HT1080 (cell line): ENCODE measurements at places on chromosomes 11 and 22.

DNA sequence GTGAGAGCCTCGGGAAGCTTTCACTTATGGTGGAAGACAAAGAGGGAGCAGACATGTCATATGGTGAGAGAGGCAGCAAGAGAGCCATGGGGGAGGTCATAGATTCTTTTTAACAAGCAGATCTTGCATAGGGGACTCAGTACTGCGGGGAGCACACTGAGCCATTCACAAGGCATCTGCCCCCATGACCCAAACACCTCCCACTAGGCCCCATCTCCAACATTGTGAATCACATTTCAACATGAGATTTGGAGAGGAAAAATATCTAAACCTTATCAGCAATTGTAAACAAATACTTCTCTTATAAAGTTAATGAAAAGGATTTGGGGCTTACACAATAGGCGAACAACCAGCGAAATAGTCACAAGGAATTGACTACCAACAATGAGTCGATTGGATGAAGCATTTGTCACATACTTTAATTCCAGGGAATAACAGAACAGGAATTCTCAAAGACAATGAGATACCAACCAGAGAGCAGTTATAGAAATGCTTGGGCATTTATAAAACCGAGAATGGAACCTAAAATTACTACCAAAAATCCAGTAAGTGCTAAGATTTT, 7.3 kb downstream of the DDI1 start:
- no peak for DNase-seq

- no peak for DNase-seq
Observed at GRCh38 chr11:72418834-72419560, 15.3 kb downstream of the CLPB start.

DNA sequence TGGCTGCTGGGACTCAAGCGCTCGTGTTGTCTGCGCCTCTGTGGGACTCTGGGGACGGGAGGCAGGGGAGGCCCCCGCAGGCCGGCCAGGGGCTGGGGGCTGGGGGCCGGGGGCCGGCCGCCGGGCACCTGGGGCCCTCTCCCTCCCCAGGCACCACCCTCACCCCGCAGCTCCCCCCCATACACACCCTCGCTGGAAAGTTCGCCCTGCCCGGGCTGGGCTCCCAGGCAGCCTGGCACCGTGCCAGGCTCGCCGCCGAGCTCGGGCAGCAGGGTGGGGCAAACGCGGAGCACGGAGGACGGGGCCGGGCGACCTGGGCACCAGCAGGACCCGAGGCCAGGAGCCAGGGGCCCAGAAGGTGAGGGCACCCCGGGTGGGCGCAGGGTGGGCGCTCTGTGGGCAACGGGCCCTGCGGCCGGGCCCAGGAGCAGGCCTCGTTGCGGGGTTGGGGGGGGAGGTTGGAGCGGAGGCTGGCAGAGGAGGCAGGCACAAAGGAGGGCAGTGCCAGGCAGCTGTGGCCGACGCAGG, 76.7 kb upstream of the WNT7B start:
- DNase-seq = peak; percentile 59

DNA sequence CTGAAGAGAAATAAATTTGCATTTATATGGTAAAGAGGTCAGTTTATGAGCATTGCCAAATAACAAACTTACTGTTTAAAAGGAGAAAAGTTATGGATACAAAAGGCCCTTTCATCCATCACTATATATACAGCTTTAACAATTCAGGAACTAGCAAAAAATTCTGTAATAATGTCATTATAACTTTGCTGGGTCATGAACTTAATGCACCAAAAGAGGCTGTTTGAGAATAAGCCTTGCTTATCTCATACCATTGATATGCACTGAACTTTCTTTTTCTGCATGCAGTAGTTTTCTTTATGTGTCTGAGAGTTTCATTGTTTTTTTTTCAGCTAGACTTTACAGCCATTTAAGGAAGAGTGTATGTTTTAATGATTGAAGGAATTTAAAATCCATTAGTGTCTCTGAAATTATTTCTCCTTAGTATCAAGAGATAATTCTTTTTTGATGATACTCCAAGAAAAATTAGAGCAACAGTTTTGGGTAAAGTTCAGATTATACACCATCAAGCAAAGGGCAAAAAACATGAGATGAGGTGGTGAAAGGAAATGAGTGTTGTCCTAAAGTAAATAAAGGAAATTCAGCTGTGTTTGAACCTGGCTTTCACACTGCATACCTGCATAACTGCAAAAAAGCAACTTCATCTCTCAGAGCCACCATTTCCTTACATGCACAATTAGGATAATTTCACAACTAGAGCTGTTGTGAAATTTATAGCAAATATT, 188.2 kb upstream of the ANO3 start:
- peak; percentile 27 for DNase-seq

GRCh38 chr22:33519071-33519973, 401.0 kb downstream of the LARGE1 start:
- DNase-seq = peak; percentile 37

DNA sequence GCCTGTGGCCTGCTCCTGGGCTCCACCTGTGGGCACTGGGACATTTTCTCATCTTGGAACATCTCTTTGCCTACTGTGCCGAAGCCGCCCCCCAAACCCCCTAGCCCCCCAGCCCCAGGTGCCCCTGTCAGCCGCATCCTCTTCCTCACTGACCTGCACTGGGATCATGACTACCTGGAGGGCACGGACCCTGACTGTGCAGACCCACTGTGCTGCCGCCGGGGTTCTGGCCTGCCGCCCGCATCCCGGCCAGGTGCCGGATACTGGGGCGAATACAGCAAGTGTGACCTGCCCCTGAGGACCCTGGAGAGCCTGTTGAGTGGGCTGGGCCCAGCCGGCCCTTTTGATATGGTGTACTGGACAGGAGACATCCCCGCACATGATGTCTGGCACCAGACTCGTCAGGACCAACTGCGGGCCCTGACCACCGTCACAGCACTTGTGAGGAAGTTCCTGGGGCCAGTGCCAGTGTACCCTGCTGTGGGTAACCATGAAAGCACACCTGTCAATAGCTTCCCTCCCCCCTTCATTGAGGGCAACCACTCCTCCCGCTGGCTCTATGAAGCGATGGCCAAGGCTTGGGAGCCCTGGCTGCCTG, 1.4 kb downstream of the SMPD1 start:
- no peak for DNase-seq

DNA sequence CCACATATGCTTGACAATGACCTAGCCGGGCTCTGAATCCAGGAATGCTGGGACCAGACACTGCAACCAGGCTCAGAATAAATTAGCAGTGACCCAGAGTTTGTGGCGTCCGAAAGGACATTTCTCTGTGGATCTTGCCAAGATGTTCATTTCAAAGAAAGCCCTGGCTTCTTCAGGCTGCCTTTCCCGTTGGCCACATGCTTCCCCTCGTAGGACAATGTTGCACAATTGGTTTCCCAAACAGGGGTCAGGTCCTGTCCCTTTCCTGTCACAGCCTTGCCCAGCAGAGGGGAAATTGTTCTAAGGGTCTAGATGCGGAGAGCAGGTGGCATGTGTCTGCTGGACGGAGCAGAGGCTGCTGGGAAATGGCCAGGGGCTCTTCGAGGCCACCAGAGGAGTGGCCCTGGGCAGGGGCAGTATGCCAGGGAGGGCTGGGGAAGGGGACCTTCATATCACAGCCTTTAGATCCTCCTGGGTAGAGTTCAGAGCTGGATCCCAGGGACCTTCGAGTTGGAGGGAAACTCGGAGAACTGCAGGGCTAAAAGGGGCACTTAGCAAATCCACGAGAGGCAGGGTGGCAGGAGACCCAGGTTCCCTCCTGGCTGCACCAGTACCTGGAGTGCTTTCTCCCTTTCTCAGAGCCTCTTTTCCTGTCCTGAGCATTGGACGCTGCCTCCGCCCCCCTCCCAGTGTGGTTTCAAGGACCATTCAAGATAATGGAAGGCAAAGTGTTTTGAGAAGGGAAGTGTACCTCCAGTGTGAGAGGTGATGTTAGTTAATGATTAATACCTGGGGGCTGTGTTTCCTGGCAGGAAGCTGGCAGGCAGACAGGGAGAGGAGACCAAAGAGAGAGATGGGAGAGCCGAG, 42.3 kb downstream of the C11orf96 start:
- no peak for DNase-seq

- DNase-seq = no peak
Observed at GRCh38 chr11:33945481-33946268, 53.8 kb upstream of the LMO2 start.

- DNase-seq = no peak
Observed at GRCh38 chr22:29377979-29378378, 10.4 kb downstream of the AP1B1 start.

DNA sequence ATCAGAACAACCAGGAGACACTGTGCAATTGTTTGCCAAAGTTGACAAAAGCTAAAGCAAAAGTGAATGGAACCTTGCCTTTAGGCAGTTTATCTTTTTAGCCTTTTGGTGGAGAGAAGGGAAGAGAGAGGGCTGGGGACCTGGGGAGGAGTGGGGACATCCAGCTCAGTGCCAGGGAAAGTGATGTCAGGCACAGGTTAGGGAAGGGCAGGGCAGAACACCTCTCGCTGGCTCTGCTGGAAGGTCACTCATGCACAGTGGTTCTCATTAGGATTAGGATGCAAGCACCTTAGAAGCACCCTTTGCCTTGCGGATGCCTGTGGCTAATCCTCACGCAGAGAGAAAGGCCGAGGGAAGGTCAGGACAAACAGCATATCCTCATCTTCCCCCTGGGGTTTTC, 14.3 kb upstream of the LINC01488 start:
- no peak for DNase-seq

DNA sequence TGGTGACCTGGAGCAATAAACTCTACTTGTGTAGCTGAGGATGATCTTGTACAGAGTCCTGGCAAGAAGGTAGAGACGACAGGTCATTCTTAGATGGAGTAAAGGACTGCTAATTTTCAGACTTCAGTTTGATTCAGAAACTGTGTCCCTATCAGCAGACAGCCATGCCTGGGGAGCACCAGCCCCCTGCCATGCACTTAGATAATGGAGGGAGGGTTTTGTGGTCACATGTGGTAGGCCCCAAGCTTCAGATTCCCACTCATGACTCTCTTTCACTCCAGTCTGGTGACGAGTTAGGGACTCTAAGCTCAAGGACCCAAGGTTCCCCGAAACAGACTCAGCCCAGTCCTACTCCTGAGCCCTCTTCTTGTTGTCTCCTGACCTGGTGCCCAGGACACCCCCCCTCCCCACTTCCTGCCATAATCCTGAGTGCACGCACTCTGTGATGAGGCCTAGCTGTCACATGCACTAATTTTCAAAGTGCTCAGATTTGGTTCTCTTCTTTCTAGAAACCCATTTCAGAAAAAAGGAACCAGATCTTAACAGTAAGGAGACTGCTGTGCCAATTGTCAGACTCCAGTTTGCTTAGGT, 10.2 kb upstream of the AMPD3 start:
- DNase-seq = no peak

DNA sequence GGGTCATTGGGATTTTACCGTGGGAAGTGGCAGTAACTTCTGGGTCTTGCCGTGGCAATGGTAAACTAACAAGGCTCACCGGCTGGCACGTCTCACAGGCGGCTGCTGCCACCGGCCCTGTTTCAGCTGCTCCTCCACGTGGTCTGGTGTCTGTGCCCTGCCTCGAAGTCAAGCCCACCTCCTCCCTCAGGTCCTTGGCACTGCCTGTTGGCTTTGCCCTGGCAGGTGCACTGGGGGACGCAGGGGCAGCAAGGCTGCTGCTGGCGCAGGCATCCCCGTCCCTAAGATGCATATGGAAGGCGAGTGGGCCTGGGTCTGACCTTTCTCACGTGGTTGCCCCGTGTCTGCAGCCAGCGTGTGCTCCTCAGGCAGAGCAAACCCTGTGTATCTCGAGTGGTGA, 783.6 kb downstream of the BRD1 start:
- DNase-seq = no peak

DNA sequence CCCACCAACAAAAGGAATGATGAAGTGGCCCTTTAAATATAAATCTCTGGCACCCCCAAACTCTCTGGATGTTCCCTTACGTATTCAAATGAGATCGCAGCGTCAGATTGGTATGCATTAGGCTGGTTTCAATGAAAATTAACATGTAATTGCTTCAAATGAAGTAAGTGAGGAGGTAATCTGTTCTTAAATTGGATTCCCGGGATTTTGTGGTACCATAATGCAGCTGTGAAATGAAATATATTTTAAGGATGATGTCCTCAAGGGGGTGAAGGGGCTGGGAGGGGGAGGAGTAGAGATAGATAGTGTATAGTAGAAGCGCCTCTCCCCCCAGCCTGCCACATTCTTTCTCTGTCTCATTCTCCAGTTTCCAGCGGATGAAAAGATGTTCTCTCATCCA, 748.2 kb downstream of the NTM start:
- no peak for DNase-seq

DNA sequence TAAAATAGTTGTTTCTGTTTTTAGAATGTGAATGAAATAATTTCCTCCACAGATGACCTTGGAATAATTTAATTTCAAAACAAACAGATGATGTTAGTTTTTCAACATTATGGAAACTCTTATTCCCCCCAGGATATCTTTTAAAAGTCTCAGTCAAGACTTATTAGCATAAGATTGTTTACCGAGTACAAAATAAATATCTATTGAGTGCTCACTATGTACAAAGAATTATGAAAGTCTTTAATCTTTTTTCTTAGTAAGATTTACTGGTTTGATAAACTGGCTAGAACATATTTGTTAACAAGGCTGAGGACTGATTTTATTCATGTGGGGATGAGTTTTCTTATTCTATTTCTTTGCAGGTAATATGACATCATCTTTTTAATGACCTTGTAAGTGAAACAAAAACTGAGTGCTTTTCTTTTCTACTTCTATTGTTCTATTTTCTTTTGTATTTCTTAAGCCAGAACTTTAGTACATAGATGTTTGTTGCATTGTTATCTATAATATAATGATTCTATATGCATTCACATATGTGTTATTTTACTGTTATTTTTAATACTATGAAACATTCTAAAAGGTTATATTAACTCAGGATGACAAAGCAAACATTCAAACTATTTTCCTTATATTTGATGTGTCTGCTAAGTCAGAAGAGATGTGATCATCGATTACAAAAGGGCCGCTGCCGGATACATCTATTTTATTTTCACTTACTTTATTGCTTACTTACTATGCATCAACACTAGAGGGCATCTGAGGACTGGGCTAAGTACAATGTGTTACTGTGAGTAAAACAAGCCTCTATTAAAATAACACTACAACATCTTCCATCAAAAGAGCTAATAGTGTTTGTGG, 111.0 kb upstream of the ARHGAP42 start:
- DNase-seq = peak; percentile 46

DNA sequence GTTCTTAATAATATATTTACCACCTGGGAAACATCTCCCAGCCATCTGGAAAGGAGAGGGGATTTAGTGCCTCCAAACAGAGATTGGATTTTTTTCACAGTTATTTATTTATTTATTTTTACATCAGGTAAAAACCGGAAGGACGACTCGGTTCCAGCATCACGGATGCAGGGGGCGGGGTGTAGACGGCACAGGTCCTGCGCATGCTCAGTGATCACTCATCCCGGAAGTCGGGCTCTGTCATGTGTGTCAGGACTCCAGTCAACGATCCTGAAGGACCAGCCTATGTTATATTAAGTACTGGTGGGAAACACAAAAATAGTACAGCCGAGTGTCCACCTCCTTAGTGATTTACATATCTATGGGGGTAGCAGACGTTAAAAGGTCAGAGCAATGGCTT, 467.6 kb downstream of the NTM start:
- no peak for DNase-seq

- no peak for DNase-seq
Observed at GRCh38 chr22:35638410-35638809, 9.8 kb upstream of the APOL6 start.

GRCh38 chr11:43923406-43924111, 18.9 kb upstream of the C11orf96 start:
- DNase-seq = no peak
